ENCODE measurements at places on chromosomes 3 and 15.

DNA sequence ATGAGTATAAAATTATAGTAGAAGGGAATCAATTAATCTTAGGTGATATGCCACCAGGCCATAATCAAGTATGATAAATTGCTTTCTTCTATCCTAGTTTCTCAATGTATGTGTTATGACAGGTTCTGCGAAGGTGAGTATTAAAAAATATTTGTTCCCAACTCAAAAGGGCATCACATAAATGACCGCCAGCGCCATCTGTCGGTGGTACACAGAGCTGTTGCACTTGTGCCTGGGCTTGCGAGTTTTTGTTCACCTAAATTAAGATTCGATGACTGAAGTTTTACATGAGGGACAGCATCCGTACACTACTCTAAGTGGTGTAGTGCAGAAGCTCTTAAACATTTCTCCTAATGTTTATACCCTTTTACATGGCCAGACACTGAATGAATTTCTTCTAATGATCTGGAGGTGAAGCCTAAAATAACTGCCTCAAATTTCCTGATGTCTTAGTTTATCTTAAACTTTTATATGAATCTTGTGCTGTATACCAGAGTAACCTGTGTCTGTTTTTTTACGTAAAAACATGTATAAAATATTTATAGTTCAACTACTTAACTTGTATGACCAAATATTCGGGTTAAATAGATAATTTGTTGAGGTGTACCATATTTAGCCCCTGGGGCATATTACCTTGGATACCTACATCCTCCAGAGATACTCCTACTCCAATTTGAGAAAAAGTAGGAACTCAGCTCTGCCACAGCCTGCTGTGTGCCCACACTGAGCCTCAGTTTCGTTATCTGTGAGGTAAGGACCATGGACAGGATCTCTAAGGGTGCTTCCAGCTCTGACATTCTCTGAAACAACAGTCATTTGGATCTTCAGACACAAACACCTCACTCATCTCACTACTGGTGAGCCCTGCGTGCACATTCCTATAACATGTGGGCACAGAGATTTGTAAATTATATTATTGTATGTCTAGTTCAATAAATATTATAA lies 365.6 kb downstream of the MAGI1 start:
- DNase-seq: peak; percentile 1

DNA sequence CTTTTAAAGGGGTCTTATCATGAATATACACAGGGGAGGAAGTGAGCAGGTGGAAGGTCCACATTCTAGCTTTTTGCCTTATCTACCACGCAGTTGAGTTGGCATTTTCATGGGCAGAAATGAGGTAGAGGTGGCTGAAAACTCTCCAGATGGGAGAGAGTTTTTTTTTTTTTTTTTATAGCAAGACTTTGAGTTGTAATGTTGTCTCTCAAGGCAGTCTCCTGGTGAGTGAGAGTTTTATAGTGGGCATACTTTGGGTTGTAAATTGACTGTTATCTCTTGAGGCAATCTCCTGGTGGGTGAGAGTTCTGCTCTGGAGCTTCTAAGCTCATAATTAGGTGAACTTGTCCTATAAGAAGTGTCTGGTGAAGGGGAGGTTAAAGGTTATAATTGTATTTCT lies 191.7 kb upstream of the NAALADL2 start:
- DNase-seq: no peak

DNA sequence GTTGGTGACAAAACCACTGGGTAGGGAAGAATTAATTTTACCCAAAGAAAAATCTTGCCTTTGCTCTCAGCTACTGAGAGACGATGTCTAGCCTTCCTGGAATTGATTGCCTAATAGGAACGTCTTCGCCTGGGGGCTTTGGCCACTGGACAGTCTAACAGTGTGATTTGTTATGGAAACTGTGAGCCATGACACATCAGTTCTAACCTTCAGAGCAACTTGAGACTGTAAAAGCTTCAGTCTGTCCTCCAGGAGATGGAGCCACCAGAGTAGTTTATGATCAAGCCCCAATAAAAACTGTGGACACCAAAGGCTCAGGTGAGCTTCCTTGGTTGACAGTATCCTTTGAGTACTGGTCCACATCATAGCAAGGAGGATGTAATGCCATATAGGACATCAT lies 235.8 kb upstream of the TMCO5A start:
- no peak for DNase-seq

DNA sequence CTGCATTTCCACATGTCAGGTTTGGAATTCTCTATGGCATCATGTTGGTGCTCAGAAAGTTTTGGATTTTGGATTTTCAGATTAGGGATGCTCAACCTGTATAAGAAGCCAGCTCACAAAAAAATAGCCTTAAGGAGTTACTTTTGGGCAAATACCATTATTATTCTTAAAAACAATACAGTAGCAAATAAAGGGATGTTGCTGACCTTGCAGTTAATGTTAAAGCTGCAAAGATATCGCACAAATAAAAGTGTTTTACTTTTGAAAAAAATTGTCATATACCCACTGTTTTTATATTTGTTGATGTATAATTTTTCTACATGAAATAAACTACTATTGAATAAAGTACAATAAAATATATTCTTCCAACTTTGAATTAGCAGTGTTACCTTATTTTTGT lies 60.1 kb downstream of the LYSMD4 start:
- DNase-seq: no peak

DNA sequence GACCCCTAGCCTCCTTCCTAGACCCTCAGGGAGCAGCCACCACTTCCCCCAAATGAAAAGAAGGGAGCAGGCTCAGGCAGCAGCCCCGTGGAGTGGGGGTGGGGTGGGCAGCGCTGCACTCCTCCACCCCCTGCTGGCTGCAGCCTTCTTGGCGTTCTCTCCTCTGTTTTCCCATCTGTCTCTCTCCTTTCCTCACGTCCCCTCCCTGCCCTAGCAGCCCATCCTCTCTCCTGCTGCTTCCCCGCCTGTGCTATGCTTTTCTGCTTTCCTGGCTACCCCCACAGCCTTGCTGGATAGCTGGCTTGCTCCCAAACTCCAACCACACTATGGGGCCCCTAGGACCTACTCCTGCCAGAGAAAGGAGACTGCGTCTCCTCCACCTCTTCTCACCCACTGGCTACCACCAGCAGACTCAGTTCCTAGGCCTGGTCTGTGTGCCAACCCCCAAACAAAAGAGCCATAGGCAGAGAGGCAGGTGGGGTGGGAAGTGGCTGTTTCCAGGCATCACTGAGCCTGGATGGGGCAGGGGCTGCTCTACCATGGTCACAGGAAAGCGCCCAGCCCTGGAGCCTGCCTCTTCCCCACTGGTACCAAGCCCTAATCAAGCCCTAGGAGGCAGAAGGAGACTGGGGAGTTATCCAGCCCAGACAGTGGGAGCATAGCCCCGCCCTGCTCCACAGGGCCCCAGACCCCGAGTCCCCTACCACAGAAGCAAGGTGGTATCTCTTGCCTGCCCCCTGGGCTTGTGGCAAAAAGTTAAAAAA lies 3.4 kb upstream of the DISP2 start:
- no peak for DNase-seq

GRCh38 chr15:47294765-47295259 lies 422.5 kb upstream of the SEMA6D start:
- no peak for DNase-seq

DNA sequence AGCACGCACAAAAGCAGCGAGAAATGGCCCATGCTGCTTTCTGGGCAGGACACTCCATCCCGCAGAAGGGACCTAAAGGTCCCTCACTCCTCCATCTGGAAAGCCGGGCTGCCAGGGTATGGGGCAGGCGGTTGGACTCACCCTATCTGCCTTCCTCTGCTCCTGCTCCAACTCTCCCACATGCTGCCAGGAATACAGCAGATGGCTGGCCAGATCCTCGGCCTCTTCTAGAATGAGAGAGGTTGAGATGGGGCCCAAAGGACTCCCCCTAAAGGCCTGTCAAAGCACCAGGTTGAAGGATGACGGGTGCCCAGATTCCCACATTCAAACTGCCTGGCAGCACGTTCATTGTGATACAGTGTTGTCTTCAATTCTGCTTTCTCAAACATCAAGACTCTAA lies 85.1 kb upstream of the C2CD4B start:
- no peak for DNase-seq

GRCh38 chr15:40468898-40469331 lies 1.9 kb upstream of the CHST14 start:
- DNase-seq: no peak

GRCh38 chr3:42683875-42684598 lies 1.3 kb upstream of the KLHL40 start:
- no peak for DNase-seq

GRCh38 chr15:96160269-96160668 lies 170.2 kb upstream of the NR2F2 start:
- DNase-seq: no peak

GRCh38 chr15:68383161-68384074 lies 48.5 kb downstream of the ITGA11 start:
- DNase-seq: peak; percentile 17
